ENCODE measurements at places on chromosomes 5 and 9.
A peak's percentile ranks its signal among the peaks of the same experiment; 100 is the strongest.

- DNase-seq, result peak; percentile 93
These were observed 61.4 kb downstream of the UGCG start for GRCh38 chr9:111957856-111958631.

GRCh38 chr9:33785914-33786313, 9.4 kb upstream of the PRSS3 start:
- no peak for DNase-seq

DNA sequence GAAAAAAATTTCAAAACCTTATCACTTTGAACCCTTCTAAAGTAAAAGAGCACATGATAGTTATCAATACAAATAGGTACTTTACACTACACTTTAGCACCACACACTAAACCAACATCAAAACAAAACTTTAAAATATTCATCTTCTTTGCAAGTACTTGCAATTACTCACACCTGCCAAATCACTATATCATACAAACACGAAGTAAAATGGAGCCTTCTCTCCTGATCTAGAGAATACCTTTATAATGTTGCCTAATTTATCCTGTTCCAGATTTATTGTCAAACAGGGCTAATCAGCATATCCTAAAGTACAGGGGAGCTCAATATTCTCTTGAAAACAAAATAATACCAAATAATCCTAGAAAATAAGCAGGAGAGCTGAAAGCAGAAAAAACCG, 3.0 kb downstream of the RNF145 start:
- no peak for DNase-seq

GRCh38 chr5:145737578-145737977, 97.6 kb downstream of the PRELID2 start:
- no peak for DNase-seq

DNA sequence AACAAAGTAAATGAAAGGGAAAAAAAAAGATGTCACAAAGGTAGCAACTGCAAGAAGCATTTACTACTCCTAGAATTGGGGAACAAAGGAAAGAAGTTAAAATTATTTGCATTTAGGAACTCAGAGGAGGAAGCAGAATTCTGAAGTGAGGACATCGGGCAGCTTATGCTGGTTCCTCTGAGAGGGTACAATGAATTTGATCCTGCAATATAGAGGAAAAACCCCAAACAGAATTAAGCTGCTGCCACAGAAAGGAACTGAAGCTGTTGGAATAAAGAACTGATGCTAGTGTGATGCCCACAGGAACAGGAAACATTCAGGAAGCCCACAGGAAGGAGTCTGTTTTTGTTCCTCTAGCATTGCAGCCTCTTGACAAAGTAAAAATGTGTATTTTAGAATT, 22.3 kb upstream of the TBCA start:
- no peak for DNase-seq

- DNase-seq, result no peak
These were observed 129.6 kb downstream of the EPB41L4A start for GRCh38 chr5:112289465-112289864.

DNA sequence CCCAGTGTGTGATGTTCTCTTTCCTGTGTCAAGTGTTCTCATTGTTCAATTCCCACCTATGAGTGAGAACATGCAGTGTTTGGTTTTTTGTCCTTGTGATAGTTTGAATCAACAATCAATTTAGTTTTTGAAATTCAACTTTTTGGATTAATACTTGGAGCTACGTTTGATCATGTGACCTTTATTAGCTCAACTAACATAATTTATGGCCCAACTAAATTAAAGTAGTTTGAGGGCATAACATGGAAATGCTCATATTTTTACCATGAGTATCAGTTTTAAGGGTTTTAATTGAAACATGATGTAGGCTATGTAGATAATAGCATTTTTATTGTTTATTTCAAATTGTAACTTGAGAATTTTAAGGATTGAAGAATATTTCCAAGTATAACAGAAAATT, 168.0 kb downstream of the CCDC171 start:
- DNase-seq, result no peak

DNA sequence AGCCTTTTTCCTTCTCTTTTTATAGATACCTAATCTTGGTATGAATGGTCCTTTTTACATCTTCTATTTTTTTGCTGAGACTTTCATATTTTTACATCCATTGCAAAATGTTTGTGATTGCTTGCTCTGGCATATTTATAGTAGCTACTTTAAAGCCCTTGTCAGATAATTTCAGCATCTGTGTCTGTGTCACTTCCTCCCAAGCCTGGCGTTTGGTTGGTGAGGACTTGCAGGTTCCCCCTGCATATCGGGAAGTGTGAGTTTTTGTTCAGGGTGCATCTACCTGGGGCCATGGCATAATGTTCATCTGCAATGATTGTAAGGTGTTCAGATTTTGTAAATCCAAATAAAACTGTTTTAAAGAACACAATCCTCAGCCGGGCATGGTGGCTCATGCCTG, 8.9 kb downstream of the FBXW5 start:
- no peak for DNase-seq

DNA sequence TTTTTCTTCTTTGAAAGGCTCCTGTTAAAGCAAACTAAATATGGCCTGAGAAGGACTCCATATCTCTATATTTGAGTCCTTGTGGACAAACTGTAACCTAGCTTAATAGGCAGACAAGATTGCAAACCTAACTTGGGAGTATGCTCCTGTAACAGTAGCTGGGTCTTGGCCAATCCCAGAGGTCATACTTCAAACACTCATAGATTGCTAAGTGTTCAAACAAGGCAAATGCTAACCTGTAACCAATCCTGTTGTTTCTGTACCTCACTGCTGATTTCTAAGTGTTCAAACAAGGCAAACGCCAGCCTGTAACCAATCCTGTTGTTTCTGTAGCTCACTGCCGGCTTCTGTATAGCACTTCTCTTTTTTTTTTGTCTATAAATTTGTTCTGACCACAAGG, 50.6 kb upstream of the CLK4 start:
- DNase-seq, result no peak

Measured in pulmonary artery endothelial cell (primary cell).